ENCODE measurements at places on chromosomes 5 and 9. TPM values are rescaled to one million over a fixed set of nuclear protein-coding genes. Genes with fewer than 3 reads are reported as not detected.

The C9 gene
- polyA plus RNA-seq = 0.34 TPM

DNA sequence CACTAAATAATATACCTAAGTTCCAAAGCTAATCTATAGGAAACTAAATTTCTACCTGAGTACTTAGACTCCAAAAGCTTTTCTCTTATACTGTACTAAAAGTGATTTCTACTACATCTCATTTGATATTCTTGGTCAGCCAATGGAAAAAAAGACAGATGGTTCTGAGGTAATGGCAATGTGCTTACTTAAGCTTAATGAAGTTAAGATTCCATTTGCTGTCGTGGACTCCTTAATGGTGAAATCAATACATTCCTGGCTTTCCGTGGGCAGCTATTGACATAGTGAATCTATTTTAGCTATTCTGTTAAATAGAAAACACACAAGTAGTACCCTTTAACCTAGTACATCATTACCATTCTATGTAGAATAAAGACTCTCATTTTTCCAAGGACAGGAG is 1825.6 kb upstream of the CDH9 start:
- DNase-seq = no peak

The CER1 gene
- polyA plus RNA-seq = not detected

The FAXDC2 gene
- 17.8 TPM for polyA plus RNA-seq

The ERMP1 gene
- 7.7 TPM for polyA plus RNA-seq

GRCh38 chr9:99008203-99008602 is 64.5 kb downstream of the COL15A1 start:
- DNase-seq = no peak

- DNase-seq = no peak
Observed at GRCh38 chr9:80878556-80878955, 810.8 kb downstream of the TLE1 start.

DNA sequence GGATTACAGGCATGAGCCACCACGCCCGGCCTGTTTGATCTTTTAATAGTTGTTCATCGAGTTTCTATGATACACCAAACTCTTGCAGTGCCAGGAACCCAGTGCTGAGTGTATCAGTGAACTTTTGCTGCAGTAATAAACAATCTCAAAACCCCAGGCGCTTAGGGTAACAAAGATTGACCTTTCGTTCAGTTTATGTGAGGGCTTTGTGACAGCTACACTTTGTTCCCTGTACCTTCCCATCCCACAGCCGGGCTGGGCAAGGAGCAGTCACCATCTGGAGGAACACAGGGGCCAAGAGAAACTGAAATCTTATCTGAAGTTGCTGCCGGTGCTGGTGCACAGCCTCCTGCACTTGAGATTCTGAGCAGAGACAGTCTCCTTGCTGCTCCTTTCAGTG is 17.2 kb upstream of the WNK2 start:
- DNase-seq = no peak

DNA sequence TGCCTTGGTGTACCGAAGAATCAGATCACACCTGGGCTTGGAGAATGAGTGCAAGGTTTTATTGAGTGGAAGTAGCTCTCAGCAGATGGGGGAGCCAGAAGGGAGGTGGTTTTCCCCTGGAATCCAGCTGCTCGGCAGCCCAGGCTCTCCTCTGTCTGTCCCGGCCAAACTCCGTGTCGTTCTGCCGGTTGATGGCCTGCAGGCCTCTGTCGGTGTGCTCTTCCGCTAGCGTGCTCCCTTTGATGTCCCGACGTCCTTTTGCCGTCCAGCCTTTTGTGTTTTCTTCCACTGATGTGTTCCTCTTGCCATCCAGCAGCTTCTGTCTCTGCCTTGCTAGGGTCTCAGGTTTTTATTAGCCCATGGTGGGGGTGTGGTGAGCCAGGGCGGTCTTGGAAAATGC is 28.0 kb upstream of the MIER3 start:
- no peak for DNase-seq

DNA sequence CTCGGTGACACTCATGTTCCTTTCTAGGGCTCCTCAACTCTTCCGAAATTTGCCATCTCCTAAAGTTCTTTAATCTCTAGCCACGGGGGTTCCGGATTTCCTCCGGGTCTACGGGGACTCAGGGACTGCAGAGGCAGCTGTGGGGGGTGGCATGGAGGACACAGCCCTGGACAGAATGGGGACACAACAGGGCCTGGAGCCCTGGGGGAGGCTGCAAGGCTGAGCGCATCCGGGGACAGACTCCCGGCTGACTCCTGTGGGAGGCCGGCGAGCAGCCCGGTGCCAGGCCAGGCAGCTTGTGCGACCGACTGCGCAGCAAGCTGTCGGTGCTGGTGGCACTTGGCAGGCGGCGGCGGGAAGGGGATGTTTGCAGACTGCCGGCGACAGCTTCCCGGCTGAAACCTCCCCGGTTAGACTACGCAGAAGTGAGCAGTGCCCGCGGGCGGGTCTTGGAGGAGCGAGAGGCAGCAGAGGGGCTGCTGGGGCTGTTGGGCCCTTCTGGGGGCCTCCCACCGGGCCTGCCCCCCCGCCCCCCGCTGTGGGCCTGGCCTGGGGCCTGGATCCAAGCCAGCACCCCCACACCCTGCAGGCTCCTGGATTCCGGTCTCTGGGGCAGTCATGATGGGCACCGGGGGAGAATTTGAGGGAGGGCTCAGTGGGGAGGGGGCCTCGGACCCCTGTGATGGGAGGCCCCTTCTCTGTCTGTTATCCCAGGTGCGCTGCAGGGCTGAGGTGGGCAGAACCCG is 28.7 kb upstream of the UBAC1 start:
- DNase-seq = no peak

The TLE1 gene
- polyA plus RNA-seq = 70.3 TPM
